T-cell (primary cell): ENCODE measurements at places on chromosomes 7 and 10.

DNA sequence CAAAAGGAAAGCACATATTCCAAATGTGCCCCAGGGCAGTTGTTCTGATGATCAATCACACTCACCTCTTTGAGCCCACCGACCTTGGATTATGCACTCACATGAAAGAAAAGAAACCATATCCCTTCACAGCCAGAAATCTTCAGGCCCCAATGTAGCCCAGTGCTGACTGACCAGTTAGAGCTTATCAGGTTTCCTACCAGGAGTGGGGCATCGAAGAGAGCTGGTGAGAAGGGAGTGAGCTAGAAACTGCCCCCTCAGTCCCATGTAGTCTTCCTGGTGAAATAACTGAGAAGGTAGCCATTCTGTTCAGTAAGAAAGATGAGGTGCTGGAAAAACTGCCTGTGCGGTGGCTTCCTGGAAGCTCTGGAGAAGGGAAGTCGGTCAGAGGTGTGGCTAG is 32.2 kb downstream of the NRCAM start:
- no peak for DNase-seq

- DNase-seq = no peak
Observed at GRCh38 chr10:132539894-132540293, 2.3 kb downstream of the INPP5A start.

DNA sequence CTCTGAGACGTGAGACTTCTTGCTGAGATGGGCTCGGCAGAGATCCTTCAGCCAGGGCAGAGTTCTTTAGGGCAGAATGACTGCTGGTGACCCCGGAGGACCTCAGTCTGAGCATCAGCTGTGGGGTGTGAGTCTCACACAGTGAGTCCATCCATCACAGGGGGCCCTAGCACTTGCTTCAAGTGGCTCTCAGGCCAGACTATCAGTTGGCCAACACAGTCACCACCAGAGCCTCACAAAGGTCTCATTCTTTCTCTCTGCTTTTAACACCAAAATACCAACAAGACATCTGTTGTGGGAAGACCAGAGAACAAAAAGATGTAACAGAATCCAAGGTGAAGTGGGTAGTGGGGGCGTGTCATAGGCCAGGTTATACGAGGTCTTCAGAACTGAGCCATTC is 345.6 kb upstream of the NRP1 start:
- DNase-seq = no peak

DNA sequence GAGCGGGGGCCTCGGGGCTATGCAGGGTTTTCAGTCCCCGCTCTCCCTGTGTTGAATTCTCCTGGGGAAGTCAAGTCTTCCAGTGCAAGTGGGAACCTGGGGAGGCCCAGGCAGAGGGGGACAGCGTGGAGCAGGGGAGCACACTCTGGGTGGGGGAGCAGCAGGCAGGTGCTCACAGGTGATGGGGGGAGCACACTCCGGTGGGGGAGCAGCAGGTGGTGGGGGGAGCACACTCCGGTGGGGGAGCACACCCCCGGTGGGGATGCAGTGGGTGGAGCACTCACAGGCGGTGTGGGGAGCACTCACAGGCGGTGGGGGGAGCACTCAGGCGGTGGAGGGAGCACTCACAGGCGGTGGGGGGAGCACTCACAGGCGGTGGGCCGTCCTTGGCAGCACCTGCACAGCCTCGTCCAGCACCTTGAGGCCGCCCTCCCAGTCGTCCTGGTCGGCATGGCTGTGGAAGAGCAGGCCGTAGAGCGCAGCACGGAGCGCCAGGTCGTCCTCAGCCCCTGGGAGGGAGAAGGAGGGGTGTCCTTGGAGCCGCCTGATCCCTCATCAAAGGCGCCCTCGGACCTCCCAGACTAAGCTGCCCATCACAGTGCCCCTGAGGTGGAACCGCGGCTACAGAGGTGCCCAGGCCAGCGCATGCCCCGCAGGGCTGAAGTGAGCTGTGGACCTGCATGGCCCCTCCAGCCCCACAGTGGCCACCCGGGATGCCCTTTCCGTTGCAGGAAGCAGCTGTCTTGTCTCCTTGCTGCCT is 56.7 kb downstream of the CFAP46 start:
- DNase-seq = no peak

DNA sequence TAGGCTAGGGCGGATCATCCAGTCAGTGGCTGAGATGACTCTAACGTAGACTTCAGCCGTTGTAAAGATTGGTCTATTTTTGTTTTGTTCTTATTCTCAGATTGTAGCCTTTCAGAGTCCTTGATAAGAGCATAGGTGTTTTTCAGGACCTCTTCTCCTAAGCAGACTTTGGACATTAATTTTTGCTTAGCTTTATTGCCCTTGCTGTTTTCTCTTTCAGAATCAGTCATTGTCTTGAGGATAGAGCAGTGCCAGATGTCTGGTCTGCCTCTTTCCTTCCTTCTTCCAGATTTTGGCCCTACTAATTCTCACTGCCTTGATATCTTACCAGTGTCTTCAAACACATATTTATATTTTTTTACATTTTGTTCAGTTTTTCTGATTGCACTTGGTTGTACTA is 49.5 kb downstream of the C1GALT1 start:
- DNase-seq = no peak

- no peak for DNase-seq
Observed at GRCh38 chr10:116408719-116409118, 18.9 kb upstream of the PNLIPRP3 start.

DNA sequence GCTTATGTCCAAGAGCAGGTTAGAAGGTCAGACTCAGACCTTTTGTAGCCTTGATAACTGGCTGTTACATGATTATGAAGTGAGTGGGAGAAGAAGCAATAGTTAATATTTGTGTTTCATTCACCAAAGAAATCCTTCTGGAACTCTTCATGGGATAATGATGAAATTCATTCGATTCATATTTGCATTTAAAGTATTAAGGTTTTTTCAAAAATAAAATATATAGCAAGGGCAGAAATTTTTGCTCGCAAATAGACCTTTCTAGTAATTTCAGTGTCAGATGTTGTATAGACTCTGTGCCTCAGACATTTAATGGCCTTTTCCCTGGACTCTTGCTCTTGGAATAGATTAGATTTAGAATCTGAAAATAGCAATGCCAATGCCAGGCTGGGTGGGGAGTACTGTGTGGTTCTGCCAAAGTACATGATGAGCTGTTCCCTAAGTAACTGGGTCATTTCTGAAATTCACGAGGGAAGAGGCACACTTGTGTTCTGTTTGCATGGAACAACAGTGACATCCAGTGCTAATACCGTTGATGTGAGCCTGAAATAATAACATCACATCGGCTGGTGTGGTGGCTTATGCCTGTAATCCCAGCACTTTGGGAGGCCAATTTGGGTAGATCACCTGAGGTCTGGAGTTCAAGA is 119.2 kb downstream of the MBL2 start:
- DNase-seq = no peak

DNA sequence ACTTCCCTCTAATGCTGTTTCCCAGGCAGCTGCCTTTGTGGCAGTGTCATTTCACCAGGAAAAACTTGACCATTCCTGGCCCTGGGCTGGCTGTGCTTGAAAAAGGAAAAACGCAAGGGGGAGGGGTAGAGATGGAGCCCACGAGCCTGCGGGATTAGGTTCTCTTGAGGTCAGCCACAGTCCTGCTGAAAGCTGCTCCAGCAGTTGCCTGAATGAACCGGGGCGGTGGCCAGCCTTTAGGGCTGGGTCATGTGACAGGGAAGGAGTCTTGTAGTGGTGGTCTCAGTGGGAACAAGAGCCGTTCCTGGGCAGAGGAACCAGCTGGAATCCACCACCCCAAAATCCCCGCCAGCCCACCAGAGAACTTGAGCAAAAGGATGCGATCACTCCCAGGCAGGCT is 51.2 kb upstream of the LRRC4 start:
- DNase-seq = no peak

DNA sequence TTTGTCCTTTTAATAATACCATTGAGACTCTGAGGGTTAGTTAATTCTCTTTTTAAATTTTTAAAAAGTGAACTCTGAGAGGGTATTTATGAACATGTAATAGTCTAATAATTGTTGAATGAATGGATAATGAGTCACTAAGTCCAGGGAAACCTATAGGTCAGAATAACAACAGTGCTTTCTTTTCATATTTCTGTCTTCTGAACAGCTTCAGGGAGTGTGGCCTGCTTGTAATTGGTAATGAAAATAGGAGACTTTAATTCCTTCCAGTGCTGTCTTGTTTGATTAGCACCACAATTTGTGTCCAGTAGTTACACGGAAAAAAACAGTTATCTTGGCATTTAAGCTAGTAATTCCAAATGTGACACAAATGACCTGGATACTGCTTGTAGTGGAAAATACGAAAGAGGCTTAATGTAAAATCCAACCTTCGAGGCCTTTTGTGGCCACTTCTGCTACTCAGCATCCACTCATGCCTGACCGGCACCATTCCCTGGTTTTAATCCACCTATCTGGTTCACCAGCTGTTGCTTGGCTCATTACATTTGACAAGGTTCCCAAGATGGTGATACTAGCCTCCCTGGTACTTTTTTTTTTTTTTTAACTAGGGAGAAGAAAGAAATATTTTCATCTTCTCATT is 149.3 kb upstream of the IMMP2L start:
- DNase-seq = no peak

- no peak for DNase-seq
Observed at GRCh38 chr7:48101352-48101751, 12.3 kb downstream of the UPP1 start.

- no peak for DNase-seq
Observed at GRCh38 chr10:46304062-46304461, 17.3 kb downstream of the ANTXRL start.

- DNase-seq = no peak
Observed at GRCh38 chr10:87760195-87760905, 57.7 kb downstream of the ATAD1 start.

- DNase-seq = no peak
Observed at GRCh38 chr10:10774416-10774815, 243.3 kb upstream of the CELF2 start.

DNA sequence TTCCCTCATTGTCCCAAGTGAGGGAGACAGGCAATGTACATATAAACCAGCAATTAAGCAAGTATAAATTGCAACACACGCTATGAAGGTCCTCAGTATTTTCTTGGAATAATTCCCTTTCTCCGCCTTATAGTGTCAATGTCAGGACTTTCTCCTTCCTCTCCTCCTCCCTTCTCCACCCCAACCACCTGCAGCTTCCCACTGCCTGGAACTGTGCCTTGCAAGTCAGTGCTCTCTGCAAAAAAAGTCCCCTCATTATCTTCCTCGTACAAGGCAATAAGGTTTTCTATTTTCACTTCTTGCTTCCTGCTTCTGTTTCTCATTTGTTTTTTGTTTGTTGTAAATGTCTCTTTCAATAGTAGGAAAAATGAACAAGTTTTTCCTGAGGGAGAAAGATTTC is 111.7 kb downstream of the GPR26 start:
- DNase-seq = no peak

- DNase-seq = no peak
Observed at GRCh38 chr7:48337012-48337621, 165.9 kb downstream of the ABCA13 start.

DNA sequence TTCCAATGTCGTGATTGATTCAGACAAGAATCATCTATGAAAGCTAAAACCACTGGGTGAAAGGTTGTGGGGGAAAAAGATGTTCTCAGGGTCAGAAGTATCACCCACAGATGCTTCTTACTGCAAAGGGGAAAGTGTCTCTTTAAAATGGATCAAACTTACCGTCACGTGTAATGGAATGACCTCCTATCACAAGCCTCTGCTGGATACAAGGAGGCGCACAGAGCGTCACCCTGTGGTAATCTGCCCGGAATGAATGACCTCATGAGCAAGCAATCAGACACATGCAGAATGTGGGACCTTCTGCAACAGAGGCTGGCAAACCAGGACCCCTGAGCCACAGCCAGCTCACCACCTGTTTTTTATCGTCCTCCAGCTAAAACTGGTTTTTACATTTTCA is 33.0 kb downstream of the WIPF3 start:
- DNase-seq = no peak

- no peak for DNase-seq
Observed at GRCh38 chr7:80333040-80333439, 178.8 kb downstream of the GNAT3 start.

DNA sequence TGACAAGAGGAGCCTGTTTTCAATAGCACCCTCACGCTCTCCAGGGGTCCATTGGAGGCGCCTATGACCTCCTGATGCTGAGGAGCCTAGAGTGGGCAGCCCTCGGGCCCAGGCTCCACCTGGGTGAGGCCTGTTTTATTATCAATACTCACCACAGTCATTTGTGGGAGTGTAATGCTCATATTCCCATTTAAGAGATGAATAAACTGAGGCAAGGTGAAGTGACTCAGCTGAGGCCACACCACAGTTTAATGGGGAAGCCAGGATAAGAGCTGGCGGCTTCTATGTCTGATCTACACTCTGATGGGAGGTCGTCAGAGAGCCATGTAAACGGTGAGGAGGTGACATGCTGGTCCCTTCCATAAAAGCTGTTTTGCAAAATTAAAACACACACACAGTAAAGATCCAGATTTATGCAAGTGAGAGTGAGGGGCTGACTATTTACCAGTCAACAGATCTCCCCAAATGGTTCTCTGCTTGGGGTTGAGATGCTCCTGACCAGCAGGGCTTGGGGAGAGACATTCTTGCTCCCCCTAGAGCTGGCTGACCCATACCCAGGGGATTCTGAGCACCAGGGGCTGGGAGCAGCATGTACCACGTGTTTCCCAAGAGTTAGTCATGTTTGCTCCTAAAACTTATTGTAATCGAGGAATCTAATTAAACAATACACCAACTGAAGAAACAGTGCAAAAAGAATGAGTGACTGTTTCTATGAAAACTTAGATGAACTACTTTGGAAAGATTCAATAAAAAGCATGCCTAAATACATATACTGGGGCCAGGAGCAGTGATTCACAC is 81.0 kb upstream of the INSIG1 start:
- no peak for DNase-seq

GRCh38 chr10:13837966-13838365 is 251.2 kb downstream of the PRPF18 start:
- DNase-seq = no peak

DNA sequence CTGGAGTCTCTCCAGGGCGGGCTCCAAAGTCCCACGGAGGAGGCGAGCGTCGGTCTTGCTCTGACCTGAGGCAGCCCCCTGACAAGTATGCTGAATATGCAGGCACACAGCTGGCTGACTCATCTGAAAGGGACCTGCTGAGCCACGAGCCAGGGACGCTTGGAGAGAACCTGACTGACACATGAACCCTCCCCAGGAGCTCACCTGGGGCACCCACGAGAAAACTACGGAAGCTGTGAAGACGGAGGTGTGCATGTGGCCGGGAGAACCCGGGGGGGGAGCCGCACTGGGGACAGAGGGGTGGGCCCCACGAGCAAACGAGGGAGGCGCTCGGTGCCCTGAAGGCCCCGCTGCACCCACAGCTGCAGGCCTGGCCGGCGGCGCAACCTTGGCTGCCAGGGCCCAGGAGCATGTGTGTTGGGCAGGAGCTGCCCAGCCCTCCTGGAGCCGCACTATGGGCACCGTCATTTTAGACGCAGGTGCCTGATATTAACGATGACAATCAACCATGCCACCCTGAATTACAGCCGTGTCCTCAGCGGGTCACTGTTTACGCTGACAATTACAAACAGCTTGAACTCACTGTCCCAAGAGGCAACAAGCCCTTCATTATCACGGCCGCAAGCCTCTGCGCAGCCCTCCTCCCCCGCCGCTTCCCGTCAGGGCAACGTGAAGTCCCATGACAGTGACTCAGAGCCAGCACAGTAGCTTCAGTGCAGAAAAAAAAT is 64.7 kb downstream of the DIP2C start:
- DNase-seq = no peak

GRCh38 chr7:52863652-52864051 is 171.8 kb upstream of the POM121L12 start:
- DNase-seq = no peak

GRCh38 chr10:30782537-30783461 is 153.2 kb upstream of the LYZL2 start:
- no peak for DNase-seq
